Activated T-helper 9 cell treated with anti-CD3 and anti-CD28 coated beads, Interleukin-2, amount 50 U/mL, for 16 hours (primary cell): ENCODE measurements at places on chromosomes 6 and 20.

DNA sequence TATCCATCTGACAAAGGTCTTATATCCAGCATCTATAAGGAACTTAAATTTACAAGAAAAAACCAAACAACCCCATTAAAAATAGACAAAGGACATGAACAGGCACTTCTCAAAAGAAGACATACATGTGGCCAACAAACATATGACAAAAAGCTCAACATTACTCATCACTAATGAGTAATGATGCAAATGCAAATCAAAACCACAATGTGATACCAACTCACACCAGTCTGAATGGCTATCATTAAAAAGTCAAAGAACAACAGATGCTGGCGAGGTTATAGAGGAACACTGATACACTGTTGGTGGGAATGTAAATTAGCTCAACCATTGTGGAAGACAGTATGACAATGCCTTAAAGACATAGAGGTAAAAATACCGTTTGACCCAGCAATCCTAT is 13.9 kb downstream of the MACROD2 start:
- DNase-seq = no peak

DNA sequence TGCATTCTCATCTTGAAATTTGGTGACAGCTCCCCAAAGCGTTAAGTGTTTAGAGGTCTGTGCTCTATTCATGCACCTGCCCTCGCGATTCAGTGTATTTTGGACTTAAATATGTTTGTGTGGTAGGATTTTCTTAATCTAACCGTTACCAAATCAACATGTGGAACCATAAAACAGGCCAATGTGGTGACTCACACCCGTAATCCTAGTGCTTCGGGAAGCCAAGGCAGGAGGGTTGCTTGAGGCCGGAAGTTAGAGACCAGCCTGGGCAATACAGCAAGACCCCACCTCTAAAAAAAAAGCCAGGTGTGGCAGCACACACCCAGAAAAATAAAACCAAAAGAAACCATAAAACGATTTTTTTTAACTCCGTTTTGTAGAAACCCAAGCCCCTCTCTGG is 31.5 kb downstream of the PYGB start:
- DNase-seq = no peak

GRCh38 chr6:1263039-1263849 is 48.7 kb upstream of the FOXQ1 start:
- DNase-seq = no peak

DNA sequence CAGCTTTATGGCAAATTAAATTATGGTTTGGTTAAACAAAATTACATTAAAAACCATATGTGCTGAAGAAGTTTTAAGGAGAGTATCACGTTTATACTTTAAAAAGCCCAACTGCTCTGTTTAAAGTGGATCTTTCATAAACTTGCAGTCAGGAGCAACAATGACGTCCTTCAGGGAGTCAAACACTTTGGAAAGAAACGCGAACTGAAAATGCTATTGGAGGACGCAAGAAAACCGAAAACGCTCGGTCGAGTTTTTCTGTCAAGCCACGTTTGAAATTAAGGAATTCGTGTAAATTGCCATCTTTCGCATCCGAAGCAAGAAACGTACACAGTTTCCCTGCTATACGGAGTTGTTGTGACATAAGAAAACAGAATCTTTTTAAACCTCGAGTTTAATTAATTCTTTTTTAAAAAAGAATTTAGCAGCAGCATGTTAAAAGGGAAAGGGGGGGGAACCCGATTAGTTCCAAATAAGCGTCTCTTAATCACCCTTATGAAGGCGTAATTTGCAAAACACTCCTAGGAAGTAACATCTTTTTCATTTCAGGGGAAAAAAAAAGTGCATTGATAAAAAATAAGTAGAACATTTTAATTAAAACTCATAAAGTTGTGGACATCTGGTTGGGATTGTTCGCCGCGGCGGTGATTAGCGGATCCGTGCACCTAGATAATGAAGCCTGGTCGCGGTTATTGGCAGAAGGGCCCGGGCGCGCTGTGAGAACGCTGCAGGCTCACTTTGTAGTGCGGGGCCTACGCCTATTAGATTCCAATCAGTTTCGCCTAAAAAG is 295.4 kb downstream of the TFAP2C start:
- no peak for DNase-seq

- no peak for DNase-seq
These were observed 23.0 kb downstream of the ZNF217 start for GRCh38 chr20:53570446-53571276.
